ENCODE measurements at places on chromosomes 4 and X.

DNA sequence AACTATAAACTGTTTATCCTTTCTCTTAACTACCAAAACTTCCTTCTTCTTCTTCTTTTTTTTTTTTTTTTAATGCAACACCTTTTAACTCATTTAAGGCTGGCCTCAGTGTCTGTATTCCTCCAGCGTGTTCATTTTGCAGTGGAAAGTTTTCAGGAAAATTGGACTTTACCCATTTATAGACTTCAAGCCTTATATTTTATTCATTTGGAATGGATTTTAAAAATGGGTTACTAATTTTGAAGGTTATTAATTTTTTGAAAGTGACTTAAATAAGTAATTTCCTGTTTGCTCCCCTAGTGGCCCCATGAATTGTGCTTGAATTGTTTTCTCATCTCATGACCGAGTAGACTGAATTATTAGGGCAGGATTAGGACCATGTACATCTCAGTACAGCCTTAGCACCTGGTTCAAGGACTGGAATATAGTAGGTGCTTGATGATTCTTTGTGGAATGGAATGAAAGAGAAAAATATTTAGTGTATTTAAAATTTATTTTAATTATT lies 282.7 kb downstream of the ANKRD50 start:
- DNase-seq: no peak

GRCh38 chr4:109389369-109390114 lies 44.1 kb upstream of the SEC24B start:
- DNase-seq: no peak

DNA sequence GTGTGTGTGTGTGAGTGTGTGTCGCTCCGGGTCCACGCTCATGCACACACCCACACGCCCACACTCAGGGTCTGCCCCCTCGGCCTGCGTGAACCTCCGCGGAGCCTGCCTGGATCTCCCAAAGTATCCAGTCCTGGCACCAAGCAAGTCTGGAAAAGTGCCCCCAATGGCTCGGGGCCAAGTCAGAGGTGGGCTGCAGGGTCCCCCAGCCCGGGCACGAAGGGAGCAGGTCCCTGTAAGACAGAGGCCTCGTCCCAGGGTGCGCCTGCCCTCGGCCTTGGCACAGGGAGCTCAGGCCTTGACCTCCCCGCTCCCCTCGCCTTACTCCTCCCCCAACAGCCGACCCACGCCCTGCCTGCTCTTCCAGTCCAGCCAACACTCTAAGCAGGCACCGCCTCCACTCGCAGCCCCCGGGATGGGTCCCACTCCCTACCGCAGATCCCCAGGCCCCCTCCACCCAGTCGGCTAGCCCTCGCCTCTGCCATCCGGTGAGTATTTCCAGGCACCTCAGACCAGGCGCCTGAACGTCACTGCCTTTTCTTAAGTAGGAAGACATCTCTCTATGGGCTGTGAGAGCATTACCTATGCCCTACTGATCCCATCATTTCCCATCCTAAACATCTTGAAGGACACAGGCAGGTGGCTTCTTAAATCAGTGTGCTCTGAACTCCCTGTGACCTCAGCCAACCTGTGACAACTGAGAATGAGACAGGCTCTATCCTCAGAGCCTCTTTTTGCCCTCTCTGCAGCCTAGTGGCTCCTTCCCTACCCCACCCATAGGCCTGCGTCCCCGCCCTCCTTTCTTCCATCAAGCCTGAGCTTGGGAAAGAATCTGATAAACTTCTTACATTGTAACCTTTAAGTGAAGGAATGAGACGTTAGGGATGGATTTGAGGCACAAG lies 704 bp downstream of the FAM114A1 start:
- DNase-seq: no peak

DNA sequence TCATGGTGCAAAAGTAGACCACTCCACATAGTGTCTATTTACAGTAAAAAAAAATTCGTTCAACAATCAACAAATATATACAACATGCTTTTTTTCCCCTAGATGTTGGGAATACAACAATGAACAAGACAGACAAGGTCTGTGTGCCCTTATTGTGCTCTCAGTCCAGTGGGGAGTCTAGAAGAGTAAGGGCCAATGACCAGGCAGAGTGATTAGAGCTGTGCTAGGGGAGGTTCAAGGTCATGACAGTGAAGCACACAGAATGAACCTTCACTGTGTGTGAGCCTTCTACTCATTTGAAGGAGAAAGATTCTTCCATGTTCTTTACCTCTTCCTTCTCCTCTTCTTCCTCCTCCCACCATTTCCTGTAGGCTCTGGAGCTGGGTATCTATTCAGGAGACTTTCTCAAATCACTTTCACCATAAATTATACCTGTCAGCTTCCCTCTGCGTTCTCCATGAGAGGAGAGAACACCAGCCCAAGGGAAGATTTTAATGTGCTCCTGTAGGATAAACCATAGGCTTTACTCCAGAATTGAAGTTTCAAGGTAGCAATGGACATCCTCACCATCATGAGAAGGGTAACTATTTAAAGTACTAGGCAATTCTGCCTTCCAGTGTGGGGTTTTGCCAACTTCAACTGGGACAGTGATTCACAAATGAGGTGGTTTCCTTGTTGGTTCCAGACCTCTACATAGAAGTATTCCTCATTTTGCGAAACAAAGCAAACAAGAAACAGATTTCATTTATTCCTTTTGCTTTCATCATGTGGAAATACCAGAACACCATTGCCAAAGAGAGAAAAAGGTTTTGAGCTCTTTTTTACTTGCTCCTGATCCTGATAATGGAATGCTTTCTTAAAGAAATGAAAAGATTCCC lies 246.9 kb upstream of the GPC4 start:
- DNase-seq: no peak

- DNase-seq: no peak
These were observed 5.3 kb upstream of the PAPSS1 start for GRCh38 chr4:107725281-107725859.

DNA sequence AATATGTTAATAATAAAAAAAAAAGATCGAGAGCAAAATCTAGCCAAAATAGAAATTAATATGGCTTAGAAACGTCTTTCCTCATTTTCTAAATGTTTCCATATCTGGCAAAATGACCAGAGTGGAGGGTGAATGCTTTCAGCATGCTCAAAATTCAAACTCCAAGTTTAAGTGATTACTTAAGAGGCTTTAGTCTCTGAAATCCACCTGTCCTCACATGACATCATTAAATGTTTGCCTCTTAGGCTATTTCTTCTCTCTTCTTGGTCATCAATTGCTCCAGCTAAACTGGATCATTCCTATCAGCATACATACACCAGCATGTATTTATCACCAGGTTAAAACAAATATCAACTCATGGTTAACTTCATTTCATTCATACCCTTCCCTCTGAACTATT lies 54.5 kb upstream of the ATXN3L start:
- DNase-seq: no peak

- DNase-seq: no peak
These were observed 200.3 kb downstream of the STPG2 start for GRCh38 chr4:97942951-97943350.

Data from occipital lobe (tissue), 3 donors.